ENCODE measurements at places on chromosomes 13 and 19.

GRCh38 chr19:29259867-29260281 lies 46.9 kb upstream of the UQCRFS1 start:
- no peak for DNase-seq

GRCh38 chr13:35965226-35965927 lies 165.8 kb downstream of the DCLK1 start:
- DNase-seq: no peak

- DNase-seq: no peak
These were observed 66.8 kb downstream of the MRPL57 start for GRCh38 chr13:21243045-21243897.

GRCh38 chr13:70415136-70415535 lies 306.9 kb upstream of the KLHL1 start:
- no peak for DNase-seq

- peak; percentile 31 for DNase-seq
These were observed 533 bp downstream of the ZNF544 start for GRCh38 chr19:58229255-58229639.

- DNase-seq: no peak
These were observed 16.3 kb downstream of the PIAS4 start for GRCh38 chr19:4023600-4024398.

GRCh38 chr19:27974082-27974513 lies 1238.9 kb downstream of the UQCRFS1 start:
- DNase-seq: no peak

DNA sequence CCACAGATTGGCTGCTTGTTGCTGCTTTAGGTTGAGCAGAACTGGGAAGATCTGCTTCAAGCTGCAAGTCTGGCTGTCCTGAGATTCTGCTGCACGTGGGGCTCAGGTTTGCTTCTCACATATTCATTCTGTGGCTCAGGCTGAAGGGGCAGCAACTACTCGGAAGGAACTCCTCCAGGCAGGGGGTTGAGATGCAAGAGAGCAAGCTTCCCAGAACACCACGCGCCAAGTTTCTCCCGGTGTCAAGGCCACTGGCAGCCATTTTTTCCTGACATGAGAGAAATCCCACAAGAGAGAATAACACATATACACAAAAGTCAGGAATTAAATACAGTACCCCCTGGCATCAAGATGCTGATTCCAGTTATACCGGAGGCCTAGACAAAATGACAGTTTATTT lies 887.6 kb upstream of the SLC10A2 start:
- no peak for DNase-seq

DNA sequence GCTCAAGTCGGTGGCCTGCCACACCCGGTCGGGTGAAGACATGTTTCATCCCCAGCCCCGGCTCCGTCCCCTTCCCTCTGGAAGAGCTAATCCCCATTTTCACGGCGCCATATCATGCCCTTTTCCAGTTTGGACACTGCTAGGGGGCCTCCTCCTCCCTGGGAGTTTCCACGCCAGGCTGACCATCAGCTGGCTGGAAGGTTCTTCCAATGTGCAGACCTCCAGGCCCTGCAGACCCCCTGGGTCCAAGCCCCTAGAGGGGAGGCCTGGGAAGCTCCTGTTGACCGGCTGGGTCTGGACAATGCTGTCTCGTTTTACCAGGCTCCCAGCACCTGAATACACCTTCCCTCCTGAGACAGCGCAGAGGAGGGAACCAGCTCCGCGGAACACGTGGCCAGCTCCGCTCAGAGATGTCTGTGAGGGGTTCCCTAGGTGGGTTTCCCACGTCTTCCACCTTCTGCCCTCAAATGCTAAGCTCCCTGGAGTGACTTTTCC lies 44.7 kb upstream of the RANBP3 start:
- DNase-seq: no peak

DNA sequence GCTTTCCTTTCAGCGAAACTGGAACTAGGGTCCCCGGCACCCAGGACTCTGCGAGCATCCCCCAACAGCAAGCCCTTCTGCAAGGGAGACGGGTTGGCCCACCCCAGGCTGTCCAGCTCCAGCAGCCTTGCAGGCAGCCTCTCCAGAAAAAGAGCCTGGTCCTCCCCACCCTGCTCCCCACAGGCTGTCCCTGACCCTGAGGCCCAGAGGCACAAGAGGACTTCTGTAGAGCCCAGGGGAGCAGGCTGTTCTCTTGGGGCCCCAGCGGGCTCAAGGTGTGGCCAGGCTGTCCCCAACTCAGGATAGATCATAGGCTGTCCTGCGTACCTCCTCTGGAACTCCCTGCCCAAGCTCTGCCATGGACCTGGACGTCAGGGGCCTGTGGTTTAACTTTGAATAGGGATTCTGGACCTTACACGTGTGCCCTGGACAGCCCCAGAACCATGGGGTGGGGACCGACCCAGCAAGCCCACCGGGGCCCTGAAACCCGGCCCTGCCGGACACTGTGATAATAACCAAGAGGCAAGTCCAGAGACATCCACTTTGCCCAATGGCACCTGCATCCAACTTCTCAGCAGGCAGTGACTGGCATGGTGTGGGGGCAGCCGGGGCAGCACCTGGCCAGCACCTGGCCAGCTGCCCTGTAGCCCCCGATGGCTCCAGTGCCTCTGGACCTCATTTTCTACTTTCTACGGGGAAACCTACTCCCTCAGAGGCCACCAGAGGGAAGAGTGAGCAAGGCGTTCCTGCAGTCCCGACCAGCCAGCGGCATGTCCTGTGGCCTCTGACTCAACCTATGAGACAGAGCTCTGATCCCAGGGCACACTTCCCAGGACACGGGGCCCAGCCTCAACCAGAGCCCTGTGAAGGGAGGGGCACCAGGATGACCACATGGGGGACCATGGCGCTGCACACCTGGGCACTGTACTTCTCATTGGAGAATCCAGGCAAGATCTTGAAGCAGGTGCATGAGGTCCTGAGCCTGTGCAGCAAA lies 50.9 kb upstream of the TPM4 start:
- no peak for DNase-seq

GRCh38 chr13:110641055-110642015 lies 26.0 kb downstream of the NAXD start:
- no peak for DNase-seq

DNA sequence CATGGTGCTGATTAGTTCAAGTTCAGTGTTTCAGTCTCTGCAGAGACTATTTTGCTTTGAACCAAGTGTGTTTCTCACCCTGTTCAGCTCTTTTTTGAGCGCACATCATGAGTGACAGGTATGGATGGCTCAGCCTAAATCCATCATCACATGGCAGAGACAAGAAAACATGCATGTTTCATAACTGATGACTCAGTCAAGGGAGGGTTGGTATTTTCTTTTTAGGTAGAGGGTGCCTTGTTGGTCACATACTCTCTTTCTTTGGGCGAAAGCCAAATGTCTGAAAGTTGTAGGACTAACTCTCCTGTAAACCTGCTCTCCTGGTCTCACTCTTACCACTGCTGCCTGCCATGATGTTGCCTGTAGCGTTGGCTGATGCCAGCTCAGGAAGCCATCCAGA lies 48.1 kb upstream of the RAP2A start:
- DNase-seq: no peak

- DNase-seq: no peak
These were observed 18.0 kb downstream of the MBNL2 start for GRCh38 chr13:97239943-97240787.

- DNase-seq: no peak
These were observed 27.5 kb upstream of the TEX29 start for GRCh38 chr13:111292710-111293485.

GRCh38 chr13:77919246-77919920 lies 752 bp upstream of the EDNRB start:
- no peak for DNase-seq

GRCh38 chr19:49997709-49998108 lies 27.5 kb downstream of the VRK3 start:
- peak; percentile 39 for DNase-seq

- no peak for DNase-seq
These were observed 15.9 kb upstream of the RNF17 start for GRCh38 chr13:24748061-24748400.

GRCh38 chr19:52464798-52465470 lies 11.6 kb downstream of the ZNF578 start:
- no peak for DNase-seq

DNA sequence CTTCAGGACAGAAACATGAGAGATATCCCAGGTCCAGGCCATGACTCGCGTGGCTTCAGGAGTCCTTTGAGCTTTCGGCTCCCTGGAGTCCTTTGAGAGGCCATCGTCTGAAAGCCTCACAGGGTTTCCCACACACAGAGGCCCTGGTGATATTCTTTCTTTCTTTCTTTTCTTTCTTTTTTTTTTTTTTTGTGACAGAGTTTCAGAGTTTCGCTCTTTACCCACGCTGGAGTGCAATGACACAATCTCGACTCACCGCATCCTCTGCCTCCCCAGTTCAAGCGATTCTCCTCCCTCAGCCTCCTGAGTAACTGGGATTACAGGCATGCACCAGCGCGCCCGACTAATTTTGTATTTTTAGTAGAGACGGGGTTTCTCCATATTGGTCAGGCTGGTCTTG lies 5.5 kb downstream of the SIN3B start:
- DNase-seq: no peak

DNA sequence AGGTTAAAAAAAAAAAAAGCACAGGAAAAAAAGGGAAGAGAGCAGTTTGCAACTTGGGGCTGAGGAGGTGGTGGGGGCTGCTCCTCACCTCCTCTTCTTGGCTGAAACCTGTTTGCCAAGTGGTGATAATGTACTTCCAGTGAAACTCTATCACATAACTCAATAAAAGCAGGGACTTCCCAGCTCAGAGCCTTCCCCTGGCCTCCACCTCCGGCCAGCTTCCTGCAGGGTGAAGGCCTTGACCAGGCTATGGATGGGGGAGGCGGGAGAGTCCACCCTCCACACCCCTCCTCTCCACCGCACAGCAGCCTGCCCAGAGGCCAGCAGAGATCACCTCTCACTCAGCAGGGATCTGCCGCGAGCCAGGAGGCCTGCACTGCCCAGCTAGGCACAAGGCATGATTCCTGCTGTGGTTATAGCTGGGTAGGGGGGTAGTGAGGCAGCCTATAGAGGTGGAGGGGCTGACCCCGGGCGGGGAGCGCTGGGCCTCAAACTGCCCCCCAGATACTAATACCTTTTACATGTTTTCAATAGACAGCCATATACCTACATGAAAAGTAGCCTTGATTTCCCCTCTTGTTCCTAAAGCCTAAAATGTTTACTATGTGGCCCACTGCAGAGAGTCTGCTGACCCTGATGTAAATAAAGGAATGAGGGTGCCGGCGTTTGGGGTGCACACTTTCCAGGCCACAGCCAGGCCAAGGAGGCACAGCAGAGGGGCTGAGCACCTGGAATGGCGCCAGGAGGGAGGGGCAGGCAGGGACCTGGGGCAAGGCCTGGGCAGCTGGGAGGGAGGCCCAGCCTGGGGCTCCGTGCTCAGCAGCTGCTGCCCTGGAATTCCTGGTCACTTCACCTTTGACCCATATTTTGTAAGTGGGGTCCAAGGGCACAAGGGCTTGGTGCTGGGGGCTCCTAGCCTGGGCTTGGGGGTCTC lies 10.3 kb downstream of the ZNF787 start:
- no peak for DNase-seq

DNA sequence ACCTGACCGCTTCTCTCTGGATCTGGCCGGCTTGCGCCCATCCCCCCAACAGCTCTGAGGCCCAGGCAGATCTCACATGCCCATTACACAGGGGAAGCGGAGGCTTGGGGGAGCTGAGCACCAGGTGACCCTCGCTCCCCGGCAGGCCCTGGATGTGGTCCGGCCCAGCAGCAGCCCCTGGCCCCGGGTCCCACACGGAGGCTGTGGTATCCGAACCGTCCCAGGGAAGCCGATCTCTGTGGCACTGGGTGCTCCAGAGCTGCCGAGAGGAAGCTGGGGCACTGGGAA lies 27.7 kb downstream of the SBNO2 start:
- DNase-seq: no peak

GRCh38 chr13:113759525-113760137 lies 605 bp downstream of the TMEM255B start:
- DNase-seq: no peak

GRCh38 chr13:62060570-62060969 lies 644.9 kb upstream of the PCDH20 start:
- DNase-seq: no peak

DNA sequence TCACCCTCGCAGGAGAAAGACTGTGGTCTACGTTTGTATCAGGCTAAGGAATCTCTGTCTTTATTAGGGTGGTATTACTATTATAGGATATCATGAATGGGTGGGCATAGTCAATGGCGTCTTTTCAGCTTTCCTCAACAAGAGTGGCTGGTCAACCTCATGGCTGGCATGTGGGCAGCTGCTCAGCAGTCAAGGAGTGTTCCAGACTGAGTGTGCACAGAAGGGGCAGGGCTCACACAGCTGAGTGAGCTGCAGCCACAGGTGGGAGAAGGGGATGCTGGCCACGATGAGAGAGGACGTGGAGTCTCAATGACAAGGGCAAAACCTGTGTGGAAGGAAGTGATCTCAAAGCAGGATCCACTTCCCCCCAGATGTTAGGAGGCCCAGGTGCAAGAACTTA lies 54.7 kb downstream of the SLC7A1 start:
- DNase-seq: no peak

GRCh38 chr19:23075031-23075733 lies 41.6 kb upstream of the ZNF730 start:
- no peak for DNase-seq

DNA sequence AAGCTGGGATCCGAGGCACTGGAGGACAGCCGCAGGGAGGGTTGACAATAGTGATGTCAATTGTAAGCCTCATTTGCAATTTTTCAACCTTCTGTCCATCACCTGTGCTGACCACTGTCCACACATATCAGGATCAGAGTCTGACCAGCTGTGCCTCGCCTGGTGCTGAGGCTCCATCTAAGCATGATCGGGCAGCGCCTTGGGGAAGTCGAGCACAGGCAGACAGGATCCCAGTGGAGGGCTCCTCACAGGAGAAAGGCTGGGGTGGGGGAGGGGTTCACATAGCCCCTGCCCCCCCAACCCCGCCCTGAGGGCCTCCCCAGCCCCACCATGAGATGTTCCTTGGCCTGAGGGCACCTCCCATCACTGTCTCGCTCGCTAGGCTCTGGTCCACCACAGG lies 60.3 kb downstream of the RAB20 start:
- DNase-seq: no peak

DNA sequence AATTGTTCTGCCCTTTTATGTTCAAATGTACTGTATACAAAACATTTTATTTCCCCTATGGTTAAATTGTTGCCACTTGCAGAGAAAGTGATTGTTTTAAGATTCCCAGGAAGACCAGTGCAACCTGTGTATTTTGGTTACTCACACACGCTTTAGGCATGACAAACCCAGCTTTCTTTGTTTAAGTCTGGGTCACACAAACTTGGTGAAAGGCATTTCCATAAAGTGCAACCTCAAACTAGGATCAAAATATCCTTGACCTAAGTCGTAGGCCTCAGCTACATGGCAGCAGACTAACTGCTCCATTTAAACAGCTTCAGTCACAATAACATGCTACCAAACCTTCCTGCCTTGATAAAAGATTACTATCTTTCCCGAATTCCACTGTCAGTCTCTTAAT lies 639.0 kb upstream of the PRR20A start:
- no peak for DNase-seq

GRCh38 chr19:41064974-41065569 lies 23.2 kb upstream of the CYP2A13 start:
- DNase-seq: no peak

GRCh38 chr13:85650613-85651012 lies 148.6 kb downstream of the SLITRK6 start:
- DNase-seq: no peak

Data from hematopoietic multipotent progenitor cell treated with erythropoietin and hydrocortisone succinate and interleukin-3 and kit ligand, for 15 days (in vitro differentiated cells).